Astrocyte (in vitro differentiated cells and primary cell): ENCODE measurements at places on chromosomes 16 and 17. TPM values are rescaled to one million over a fixed set of nuclear protein-coding genes. Genes with fewer than 3 reads are reported as not detected.

The USP10 gene
- 105 and 107 TPM in 2 replicates for total RNA-seq

The NAGS gene
- total RNA-seq = 0.91 and 1.0 TPM in 2 replicates

The GDPD3 gene
- 1.8 and 3.6 TPM in 2 replicates for total RNA-seq

DNA sequence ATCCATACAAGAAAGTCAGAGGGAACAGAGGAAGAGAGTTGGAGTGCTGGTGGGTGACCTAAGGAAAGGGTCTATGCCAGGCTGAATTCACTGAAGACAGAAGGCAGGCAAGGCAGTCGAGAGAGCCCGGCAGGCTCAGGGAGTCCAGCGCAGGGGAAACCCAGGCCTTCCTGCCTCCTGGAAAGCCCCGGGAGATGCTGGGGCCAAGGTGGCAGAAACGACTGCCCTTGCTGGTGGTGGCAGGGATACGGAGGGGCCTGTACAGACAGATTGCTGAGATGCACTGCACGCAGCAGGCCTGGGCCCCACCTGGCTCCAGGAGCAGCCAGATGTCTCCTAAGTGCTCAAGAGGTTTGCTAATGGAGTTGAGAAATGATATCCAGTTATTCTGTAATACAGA, 59.8 kb downstream of the GTF3C1 start:
- H3K4me1 ChIP-seq = peaks cover 16% of the 10 kb centered on the region
- H3K27me3 ChIP-seq = no peaks in the 10 kb centered on the region
- H3K27ac ChIP-seq = no peak overlapping the region
- peaks cover 62% of the 10 kb centered on the region for H3K36me3 ChIP-seq
- H3K4me3 ChIP-seq = no peak overlapping the region

- no peak overlapping the region for H3K4me3 ChIP-seq
- H3K4me1 ChIP-seq = peaks cover 2% of the 10 kb centered on the region
- H3K36me3 ChIP-seq = no peaks in the 10 kb centered on the region
Observed at GRCh38 chr17:32998111-32998886, 6.7 kb downstream of the SPACA3 start.

- H3K4me3 ChIP-seq = no peak overlapping the region
- peak; percentile 35 for DNase-seq
- no peaks in the 10 kb centered on the region for H3K27me3 ChIP-seq
- H3K27ac ChIP-seq = no peak overlapping the region
Observed at GRCh38 chr17:9684955-9685621, 39.8 kb downstream of the USP43 start.

- no peak overlapping the region for H3K4me3 ChIP-seq
- DNase-seq = peak; percentile 4
- no peaks in the 10 kb centered on the region for H3K4me1 ChIP-seq
- H3K36me3 ChIP-seq = no peaks in the 10 kb centered on the region
- no peaks in the 10 kb centered on the region for H3K27me3 ChIP-seq
Observed at GRCh38 chr17:27153005-27153404, 140.9 kb upstream of the WSB1 start.

The KRTAP4-3 gene
- total RNA-seq = not detected in 2 replicates

DNA sequence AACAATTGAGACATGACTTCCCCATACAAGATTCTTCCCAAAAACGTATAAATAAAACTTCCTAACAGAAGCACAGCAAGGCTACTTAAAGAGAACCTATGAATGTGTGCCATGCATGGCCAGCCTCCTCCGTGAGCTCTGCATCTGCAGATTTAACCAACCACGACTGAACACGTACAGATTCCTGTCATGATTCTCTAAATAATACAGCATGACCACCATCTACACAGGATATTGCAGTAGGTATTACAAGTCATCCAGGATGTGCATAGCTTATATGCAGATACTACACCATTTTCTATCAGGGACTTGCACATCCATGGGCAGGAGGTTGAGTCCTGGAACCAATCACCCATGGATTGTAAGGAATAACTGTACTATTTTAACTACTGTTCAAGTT, 1.4 kb upstream of the QRICH2 start:
- no peak for DNase-seq
- H3K27ac ChIP-seq = no peak overlapping the region
- H3K4me3 ChIP-seq = no peak overlapping the region
- H3K36me3 ChIP-seq = peaks cover 25% of the 10 kb centered on the region
- no peaks in the 10 kb centered on the region for H3K27me3 ChIP-seq
